ENCODE measurements at places on chromosomes 16 and 17.

GRCh38 chr17:79923974-79924638, 84.9 kb upstream of the CBX4 start:
- peak; percentile 35 for DNase-seq

GRCh38 chr17:63116228-63116627, 150.2 kb downstream of the TANC2 start:
- no peak for DNase-seq

GRCh38 chr17:45883063-45883462, 11.3 kb upstream of the MAPT start:
- no peak for DNase-seq

- no peak for DNase-seq
These were observed 72.5 kb upstream of the PLCG2 start for GRCh38 chr16:81706327-81707295.

- DNase-seq = no peak
These were observed 6.3 kb upstream of the HOXB2 start for GRCh38 chr17:48551214-48551555.
